ENCODE measurements at places on chromosomes 2 and 18.

GRCh38 chr18:21270453-21270852 lies 28.4 kb downstream of the GREB1L start:
- no peak for DNase-seq

DNA sequence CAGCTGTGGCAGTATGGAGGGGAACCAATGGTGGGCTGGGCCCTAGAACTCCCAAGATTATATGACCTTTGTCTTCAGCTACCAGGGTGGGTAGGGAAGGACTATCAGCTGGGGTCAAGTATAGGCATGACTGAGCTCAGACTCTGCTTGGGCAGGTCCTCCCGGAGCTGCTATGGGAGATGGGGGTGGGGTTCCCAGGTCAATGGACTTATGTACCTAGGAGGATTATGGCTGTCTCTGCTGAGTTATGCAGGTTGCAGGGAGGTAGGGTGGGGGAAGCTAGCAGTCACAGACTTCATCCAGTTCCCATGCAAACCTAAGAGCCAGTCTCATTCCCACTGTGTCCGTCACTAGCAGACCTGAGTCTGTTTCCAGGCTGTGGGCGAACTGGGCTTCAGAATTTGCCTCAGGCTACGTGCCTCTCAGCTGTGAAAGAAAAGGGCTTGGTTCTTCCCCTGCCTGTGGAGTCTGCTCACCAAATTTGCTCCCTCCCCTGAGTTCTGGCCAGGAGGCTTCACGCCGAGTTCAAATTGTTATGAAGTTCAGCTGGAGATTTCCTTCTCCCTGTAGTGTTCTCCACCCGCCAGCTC lies 985.8 kb upstream of the NRXN1 start:
- DNase-seq, result no peak

GRCh38 chr2:232013701-232014353 lies 52.3 kb downstream of the DIS3L2 start:
- no peak for DNase-seq

DNA sequence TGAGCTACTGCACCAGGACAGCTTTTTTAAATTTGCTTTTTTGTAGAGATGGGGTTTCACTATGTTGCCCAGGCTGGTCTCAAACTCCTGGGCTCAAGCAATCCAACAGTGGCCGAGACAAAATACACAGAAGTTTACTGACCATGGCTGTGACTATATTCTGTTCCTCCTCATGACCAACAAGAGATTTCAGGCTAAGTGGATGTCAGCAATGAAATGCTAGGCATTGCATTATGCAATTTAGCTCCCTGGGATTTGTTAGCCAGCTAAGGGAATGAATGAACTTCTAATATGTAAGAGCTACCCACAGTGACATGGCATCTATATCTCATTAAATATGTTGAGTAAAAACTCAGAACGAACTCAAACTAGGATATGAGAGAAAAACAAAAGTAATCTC lies 81.9 kb upstream of the MBOAT2 start:
- no peak for DNase-seq

DNA sequence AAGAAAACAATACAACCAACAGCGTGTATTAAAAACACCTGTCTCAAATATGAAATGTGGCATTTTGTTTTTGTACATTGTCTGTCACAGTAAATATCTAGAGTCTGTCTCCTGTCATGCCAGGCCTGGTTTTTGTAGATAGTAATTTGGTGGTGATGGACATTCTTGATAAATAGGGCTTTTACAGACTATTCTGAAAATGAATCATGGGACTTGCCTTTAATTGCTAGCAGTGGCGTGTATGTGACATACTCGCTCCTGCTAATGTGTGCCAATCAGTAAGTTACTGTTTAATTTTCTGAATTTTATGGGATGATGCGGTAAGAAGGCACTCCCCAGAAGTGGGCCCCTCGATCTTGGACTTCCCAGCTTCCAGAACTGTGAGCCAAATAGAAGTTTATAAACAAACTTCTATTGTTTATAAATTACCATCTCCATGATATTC lies 83.7 kb downstream of the TANC1 start:
- no peak for DNase-seq

GRCh38 chr18:27061488-27062095 lies 123.5 kb downstream of the CHST9 start:
- no peak for DNase-seq

DNA sequence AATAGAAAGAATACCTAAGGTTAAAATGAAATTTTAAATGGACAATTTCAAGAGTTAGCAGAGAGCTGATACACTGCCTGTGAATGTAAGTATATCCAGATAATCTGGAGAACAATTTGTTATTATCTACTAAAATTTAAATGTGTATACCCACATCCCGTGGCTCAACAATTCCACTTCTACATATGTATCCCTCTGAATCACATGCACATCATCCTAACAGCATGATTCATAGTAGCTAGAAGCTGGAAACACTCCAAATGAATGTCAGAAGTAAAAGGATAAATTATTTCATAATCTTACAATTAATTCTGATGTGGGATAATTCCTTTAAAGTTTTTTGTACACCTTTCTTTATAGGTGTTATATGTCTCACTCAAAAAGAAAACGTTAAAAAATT lies 87.9 kb downstream of the CNTNAP5 start:
- DNase-seq, result no peak

DNA sequence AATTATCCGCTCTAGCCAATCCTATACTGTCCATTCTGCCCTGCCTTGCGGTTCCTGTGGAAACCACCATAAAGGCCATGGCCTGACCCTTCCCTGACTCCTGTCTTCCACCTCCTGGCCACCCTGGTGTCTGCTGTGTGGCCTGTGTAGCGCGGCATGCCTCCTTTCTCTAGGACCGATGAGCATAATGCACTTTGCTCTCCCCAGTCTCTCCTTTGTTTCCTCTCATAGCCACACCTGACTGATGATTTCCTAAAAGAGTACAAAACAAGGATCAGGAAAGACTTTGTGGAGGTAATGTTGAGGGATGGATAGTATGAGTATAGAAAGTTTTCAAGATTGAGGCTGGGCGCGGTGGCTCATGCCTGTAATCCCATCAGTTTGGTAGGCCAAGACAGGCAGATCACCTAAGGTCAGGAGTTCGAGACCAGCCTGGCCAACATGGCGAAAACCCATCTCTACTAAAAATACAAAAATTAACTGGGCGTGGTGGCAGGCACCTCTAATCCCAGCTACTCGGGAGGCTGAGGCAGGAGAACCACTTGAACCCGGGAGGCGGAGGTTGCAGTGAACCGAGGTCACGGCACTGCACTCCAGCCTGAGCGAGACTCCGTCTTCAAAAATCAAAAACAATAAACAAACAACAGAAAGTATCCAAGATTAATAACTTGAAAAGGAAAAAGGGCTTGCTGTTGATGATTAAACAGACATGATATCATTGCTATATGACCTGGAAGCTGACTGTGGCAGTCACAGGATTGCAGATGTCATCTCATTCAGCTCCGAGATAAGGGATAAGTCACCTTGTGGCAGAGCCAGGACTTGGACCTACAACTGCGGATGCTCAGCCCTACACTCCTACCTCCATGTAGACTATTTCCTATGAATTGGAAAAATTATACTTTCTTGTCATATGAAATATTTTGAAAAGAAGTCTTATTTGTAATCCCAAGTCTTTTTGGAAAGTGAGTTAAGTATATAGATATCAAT lies 16.6 kb downstream of the SOWAHC start:
- no peak for DNase-seq

DNA sequence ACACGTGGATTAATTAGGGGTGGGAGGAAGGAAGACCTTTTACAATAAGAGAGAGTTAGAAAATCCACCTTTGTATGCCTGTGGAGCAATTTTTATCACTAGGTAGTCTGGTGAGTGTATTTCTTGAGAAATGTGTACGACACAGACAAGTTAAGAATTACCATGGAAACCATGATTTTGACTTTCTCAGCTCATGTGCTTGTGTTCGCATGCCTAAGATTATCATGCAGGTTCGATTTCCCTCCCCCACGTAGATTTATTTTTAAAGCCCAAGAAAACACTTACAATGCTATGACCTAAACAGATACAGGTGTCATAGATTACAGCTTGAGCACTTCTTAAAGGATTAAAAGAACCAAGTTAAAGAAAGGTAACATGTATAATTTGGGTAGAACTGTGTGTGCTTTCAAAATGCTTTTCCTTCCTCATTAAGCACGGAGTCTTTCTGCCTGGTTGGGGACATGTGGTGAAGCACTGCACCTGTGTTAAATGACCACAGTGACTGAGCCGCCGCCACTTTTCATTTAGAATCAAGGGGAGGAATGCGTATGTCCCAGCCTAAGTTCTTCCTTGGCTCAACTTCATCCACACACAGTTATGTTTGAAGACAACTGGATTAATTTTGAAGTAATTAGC lies 16.6 kb downstream of the SERTAD2 start:
- DNase-seq, result no peak
